ENCODE measurements at places on chromosomes 1 and 21. TPM values are rescaled to one million over a fixed set of nuclear protein-coding genes. Genes with fewer than 3 reads are reported as not detected.

The RGS18 gene
- 2.7 TPM for total RNA-seq

The OTUD3 gene
- total RNA-seq: 9.4 TPM

The PAX7 gene
- not detected for total RNA-seq

The FCRL2 gene
- total RNA-seq: 0.19 TPM

The PROK1 gene
- total RNA-seq: not detected

The AMY1B gene
- not detected for total RNA-seq

The C1orf115 gene
- 7.4 TPM for total RNA-seq

The PLPPR5 gene
- total RNA-seq: not detected
